ENCODE measurements at places on chromosomes 7 and 10.

- no peak for DNase-seq
These were observed 21.1 kb upstream of the ABCC2 start for GRCh38 chr10:99761365-99761764.

DNA sequence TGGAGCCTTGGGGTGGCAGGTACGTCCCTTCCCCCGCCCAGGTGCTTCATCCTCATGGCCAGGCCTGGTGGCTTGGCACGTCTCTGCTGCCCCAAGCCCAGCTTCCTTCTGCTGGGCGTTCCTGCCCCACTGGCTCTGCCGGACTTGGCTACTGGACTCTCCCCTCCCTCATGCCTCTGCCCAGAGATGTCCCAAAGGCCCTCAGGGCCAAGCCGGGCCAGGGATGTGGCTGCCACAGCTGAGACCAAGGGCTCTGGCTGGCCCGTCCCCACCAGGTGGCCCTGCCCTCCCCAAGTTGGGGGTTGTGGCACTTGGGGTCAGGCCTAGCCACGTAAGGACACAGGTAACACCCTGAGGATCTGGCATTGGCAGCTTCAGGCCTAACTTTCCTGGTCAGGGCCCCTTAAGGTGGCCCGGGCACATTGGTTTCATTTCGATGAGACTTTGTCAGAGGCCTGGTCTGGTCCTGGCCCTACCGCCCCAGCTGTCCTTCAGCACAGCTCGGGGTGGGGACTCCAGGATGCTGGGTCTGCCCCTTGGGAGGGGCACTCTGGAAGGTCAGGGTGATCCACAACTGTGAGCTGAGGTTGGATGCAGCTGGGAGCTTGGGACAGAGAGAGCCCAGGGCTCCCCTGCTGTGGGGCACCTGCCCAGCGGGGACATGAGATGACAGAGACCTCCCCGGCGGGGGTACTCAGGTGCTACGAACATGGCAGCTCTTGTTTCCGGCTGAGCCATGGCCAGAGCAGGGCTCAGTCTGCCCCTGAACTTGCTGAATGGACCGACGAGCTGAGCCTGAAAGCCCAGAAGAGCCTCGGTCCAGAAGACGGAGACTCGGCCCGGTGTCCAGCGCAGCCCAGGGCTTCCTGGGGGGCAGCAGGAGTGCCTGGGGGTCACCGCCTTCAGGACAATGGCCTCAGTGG lies 2.9 kb downstream of the BHLHA15 start:
- DNase-seq = no peak

- DNase-seq = no peak
These were observed 261.1 kb upstream of the RNF32 start for GRCh38 chr7:156379324-156380070.

GRCh38 chr7:94590526-94591162 lies 65.3 kb downstream of the SGCE start:
- no peak for DNase-seq

DNA sequence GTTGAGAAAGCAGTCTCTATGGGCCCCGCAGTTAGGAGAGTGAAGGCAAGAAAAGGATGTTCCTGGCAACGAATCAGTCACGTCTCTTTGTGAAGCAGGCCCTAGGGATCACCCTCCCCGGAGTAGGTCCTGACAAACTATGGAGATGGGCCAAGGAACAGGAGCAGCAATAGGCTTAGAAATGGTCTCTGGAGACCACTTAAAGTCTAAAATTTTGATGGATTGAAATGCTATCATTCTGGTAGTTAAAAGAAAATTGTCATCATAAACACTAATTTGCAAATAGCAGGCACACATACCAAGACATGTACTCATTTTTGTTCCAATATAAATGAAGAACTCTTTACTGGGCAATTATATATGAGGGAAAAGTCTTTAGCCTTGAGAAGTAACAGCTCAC lies 123.5 kb downstream of the ITGB8 start:
- DNase-seq = no peak

DNA sequence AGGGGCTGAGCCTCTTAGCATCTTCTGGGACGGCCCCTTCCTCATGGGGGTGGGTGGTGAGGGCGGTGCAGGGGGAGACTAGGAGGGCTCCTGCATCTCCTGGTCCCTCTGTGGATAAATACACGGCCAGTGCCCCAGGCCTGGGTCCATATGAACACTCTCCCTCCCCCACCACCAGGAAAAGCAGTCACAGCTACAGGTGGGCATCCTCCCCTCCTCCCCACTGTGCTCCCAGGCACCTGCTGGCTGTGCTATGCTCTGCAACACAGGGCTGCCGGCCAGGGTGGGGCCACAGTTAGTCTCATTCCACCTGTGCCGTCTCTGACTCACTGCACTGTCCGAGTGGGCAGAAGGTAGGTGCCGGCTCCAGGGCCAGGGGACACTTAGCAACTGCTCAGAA lies 87.3 kb upstream of the INSIG1 start:
- no peak for DNase-seq

- no peak for DNase-seq
These were observed 3.0 kb upstream of the EBF3 start for GRCh38 chr10:129966889-129967578.

DNA sequence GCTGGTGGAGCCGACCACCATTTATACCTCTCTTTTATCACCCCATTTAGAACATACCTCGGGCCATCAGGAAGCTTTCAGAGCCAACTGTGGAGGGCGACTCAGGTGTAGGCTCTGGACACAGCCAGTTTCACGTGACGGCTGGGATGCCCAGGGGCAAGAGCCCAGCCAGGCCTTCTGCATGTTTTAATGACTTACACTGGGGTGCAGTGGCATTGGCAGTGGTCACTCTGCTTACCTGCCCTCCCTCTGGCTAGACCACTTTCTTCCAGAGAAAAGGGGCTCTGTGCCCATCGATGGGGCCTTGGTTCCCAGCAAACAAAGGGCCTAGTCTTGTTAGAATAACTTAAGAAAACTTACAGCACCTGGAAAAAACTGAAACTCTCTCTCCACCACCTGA lies 50.0 kb downstream of the PNLIPRP2 start:
- no peak for DNase-seq

- no peak for DNase-seq
These were observed 10.1 kb downstream of the THNSL1 start for GRCh38 chr10:25026463-25026862.

DNA sequence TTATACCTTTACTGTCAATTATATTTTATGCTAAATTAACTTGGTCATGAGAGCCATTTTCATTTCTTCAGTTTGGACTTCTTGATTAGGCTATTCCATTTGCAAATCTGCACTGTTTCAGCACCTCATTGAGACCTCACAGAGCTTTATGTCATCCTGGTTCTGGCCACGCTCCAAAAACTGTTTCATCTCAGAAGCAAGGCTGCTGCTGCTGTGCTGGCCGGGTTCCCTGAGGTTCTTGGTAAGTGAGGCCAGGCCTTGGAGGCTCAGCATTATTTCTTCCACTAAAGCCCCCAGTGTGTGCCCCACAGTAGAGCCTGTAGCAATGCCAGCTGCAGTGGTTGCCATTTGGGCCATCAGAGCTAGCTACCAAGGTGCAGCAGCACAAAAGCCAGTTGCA lies 7.8 kb upstream of the ZNF485 start:
- DNase-seq = no peak

GRCh38 chr7:85039196-85039923 lies 147.5 kb downstream of the SEMA3D start:
- no peak for DNase-seq

DNA sequence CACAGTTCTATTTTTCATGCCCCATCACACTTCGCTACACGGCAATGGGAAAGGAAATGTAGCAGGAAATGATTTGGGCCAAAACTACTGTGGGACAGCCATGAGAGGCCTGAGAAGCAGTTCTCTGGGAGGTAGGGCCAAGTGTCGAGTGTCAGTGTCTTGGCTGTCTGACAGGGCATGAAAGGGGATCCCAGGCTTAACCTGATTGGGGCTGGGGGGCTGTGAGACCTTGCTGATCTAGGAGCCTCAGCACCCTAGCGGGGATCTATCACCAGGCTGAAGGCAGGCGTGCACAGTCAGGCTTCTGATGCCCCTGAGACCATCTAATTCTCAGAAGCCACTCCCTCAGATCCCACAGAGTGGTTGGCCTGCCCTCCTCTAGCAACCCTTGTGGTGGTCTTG lies 58.2 kb upstream of the SLC25A13 start:
- DNase-seq = no peak

DNA sequence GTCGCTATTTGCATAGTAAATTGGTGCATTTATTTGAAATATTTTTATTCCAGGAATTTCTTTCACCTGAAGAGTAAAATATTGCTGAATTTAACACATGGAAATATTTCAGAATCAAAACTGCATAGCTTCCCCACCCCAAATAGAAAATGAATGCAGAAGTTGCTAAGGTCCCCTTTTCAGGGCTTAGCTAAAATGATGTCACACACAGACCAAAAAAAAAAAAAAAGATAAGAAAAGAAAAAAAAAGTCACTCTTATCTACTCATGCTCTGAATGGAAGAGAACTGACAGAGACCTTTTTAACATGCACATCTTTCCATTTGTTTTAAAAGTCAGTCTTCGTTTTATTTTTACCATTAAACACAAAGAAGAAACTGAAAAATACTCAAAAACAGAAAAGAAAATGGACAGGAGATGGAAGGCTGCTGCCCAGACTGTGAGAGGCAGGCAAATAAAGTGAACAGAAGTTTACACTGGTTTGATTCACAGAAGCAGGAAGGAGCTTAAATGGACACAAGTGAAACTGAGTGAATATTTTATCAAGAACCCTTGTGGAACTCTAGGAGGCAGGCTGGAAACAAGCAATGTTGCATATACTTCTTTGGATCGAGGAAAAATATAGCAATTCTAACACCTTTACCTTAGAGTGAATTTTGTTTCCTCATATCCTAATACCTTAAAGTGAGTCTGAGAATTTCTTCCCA lies 32.0 kb downstream of the PSMC2 start:
- DNase-seq = no peak

GRCh38 chr10:129936266-129936922 lies 27.7 kb downstream of the EBF3 start:
- DNase-seq = no peak

DNA sequence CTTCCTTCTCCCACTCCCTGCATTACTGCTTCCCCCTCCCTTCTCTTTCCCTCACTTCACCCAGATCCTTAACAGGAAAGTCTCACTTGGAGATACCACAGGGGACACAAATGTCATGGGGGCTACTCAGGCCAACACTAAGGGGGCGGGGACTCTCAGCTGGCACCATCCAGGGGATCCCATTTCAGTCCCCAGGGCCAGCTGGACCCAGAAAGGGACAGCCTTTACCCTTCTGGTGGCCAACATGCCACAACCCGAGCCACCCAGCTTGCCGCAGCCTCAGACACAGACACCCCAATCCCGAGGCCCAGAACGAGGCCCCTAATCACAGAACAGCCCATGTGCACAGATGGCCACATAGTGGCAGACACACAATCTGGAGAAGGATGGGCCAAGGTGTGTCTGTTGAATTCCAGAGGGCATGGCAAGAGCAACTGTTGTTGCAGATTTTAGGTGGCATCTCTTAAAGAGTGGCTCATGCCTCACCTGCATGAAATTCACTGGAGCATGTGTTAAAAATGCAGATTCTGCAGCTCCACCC lies 5.6 kb downstream of the CAMK2G start:
- no peak for DNase-seq

GRCh38 chr10:43199684-43200537 lies 61.7 kb downstream of the CSGALNACT2 start:
- no peak for DNase-seq

DNA sequence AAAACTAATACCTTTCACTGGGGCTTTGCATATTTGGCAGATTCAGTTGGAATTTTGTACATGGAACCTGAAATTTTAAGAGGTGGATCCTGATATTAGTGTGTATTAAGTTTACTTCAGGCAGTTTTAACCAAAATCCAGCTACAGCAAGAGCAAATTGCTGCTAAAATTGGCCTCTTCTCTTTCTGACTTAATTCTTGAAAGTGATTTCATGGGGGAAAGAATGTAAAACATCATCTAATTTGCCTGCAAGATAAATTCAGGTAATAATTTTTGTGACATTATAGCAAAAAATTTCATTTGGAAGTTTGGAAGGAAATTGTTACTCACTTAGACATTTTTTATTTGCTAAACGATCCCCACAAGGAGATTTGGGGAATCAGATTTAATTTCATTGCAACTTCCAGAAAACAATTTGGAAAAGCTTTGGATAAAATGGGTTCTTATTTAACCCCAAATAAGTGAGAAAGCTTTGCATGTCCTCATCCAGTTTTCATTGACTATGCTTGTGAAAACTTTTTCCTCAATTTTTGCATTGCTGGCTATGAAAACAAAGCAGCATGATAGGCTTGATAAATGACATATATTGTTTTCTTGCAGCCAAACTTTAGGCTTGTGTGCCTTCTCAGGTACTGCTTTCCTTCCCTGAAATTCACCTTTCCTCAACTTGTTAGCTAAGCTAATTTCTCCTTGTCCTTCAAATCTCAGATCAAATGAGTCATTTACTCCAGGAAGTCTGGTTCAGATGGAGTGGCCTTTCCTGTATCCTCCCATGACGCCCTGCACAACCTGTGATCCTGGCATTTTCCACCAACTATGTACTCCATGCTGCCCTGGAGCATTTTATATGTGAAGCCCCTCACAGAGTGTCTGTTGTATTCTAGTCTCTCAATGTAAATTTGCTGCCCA lies 27.4 kb upstream of the ZNF438 start:
- DNase-seq = no peak
